ENCODE measurements at places on chromosomes 6 and 20.

DNA sequence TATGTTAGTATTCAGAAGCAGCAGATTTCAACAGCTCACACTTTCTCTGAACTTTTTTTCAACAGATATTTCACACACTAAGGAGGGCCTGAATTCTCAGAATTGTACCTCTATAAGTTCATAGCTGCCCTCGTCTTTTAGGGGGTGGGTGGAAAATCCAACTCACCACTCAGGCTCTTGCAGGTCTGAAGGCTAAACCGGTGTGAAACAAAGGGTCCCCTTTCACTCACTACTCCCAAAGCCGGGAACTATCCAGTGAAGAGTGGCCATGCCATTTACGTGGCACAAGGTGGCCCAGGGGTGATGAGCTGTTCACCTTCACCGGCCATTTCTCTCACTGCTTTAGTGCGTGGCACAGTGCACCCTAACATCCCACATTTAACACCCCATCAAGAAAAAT, 24.2 kb downstream of the TBC1D7 start:
- DNase-seq = no peak

DNA sequence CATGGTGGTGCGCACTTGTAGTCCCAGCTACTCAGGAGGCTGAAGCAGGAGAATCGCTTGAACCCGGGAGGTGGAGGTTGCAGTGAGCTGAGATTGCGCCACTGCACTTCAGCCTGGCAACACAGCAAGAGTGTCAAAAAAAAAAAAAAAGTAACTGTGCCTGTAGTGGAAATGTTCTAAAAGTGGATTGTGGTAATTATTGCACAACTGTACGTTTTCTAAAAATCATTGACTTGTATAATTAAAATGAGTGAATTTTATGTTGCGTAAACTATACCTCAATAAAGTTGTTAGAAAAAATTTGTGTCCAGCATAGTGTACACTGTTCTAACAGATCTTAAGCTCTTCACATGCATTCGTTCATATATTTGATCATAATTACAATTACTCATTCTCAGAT, 5.5 kb downstream of the SEC23B start:
- DNase-seq = no peak

GRCh38 chr6:107533415-107534059, 43.6 kb downstream of the SOBP start:
- DNase-seq = no peak

- DNase-seq = no peak
These were observed 127.3 kb downstream of the RALGAPA2 start for GRCh38 chr20:20585146-20585545.

DNA sequence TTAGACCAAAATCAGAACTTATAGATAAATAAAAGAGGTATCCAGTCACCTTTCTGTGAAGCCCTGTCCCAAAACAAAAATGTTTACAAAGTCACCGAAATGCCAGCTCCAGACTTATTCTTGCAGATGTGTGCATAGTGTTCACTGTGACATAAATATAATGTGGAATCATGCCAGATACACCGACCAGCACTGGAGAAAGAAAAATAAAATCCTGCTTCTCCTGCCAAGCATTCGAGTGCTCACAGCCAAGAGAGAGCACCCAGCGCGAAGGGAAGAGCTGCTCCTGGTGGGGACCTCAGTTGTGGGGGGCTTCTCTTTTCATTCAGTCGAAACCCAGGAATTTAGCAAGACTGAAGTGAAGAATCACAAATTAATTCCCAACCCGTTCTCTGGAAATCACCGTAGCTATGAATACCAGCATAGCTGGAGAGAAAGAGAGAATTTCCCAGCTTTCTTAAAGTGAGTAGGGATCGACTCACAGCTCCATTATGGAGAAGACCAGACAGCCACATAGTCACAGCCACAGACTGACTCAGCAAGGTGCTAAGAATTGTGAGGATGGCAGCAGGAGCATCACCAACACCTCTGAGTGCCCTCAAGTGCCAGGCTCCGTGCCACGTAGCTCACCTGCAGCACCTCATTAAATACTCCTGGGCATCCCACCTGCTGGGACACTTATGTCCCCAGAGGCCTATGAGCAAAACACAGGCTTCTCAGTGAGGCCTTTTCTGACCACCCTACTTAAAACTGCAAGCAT, 33.2 kb downstream of the BFSP1 start:
- DNase-seq = peak; percentile 19

Data from trophoblast cell (in vitro differentiated cells and primary cell).